ENCODE measurements at places on chromosomes 6 and 20.

GRCh38 chr6:68473433-68474210 is 161.5 kb upstream of the ADGRB3 start:
- DNase-seq, result no peak

DNA sequence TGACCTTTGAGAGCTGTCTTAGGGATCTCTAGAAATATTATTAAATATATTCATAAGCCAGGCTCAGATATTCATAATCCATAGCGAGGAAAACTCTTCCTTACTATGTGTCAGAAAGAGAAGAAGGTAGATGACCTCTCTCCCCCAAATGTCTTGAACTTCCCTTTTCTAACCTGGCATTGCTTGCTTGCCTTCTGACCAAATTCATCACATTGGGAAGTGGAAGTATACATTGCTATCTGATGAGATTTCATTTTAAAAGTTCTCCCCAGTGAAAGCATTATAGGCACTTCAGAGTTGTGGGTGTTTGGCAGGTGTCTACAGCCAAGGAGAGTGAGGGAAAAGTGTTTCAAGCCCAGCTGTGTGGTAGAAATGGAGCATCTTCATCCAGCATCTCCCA is 197.3 kb downstream of the ZFAND3 start:
- DNase-seq, result no peak

DNA sequence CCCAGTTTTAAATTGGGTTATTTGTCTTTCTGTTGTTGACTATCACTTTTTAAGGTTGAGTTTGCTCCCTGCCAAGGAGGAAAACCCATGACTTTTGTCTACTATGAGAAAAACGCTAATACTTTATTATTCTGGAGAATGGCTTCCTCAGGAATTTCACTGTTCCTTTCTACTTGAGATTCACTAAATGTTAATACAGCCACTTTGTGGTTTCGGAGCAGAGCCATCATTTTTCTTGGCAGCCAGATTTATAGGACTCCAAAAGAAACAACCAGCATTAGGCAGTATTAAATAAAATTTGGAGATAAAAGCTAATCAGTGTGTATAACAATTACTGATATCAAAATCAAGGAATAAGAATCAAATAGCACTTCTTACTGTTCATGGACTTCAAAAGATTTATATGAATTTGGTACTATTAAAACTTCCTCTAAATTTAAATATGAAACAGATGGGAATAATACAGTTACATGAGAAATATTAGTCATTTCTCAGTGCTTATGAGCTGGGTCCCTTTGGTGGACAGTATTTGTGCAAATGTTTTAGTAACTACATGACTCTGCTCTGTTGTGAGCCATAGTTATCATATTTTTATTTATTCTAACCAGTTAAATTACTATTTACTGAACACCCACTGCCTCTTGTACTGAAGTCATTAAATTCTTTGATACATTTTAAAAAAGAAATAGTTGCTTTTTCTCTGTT is 64.1 kb upstream of the FBXO30 start:
- no peak for DNase-seq

DNA sequence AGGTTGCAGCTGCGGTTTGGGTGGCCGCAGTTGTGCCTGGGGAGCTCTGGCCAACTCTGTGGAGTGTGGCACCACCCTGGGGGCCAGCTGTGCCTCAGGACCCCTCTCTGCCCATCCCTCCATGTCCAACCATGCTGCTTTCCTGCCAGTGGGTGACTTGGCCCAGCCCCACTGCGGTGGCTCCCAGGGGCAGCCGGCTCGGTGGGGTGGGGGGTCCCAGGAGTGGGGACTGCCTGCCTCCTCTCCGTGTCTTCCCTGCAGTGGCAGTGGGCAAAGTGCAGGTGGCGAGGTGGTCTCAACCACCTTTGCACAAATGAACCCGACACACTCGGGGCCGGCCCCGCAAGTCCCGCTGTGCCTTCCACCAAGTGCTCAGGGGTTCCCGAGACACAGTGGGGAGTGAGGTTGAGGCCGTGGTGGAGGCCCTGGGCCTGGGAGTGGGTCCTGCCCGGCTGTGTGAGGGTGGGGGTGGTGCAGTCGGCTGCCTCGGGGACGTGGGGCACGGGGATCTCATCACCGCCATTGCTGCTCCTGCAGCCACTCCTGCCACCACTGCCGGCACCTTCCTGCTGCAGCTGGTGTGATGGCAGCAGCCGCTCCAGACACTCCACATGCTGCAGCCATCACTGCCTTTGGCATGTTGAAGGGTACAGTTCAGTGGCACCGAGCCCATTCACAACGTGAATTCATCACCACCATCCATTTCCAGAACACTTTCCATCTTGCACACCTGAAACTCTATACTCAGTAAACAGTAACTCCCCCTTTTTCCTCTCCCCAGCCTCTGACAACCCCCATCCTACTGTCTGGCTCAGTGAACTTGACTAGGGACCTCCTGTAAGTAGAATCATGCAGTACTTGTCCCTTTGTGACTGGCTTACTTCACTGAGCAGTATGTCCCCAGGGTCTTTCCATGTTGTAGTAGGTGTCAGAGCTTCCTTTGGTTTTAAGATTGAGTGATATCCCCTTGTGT is 10.7 kb upstream of the SLCO4A1 start:
- DNase-seq, result no peak
